Right kidney (tissue), 9 donors: ENCODE measurements at places on chromosomes 7 and 10.

DNA sequence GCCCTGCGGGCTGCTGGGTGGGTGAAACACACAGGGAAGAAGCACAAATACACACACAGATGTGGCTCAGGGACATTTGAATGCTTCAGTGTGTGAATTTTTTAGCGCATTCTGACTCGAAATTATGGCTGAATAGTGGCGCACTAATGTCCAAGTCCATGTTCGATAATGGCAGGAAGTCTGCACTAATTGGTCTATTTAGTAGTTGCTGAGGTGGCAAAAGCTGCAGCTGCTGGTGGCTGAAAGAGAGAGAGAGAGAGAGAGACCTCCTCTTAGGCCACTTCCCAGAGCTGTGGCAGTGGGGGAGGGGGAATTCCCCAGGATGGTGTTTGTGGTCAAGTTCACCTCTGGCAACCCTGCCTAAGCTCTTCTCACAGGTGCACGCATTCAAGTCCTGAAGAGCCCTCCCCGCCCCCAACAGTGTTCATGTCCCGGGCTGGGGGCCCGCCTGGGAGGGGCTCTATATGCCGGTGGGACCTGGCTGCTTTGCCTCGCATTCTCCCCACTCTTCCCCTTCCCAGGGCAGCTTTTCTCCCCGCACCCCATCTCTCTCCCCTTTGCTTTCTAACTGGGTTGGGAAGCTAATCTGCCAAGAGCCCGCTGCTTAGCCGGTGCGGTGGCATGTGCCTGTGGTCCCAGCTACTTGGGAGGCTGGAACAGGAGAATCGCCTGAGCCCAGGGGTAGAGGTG is 6.0 kb upstream of the MNX1 start:
- DNase-seq, result no peak

- DNase-seq, result no peak
Observed at GRCh38 chr10:116073001-116073400, 200.0 kb downstream of the GFRA1 start.

DNA sequence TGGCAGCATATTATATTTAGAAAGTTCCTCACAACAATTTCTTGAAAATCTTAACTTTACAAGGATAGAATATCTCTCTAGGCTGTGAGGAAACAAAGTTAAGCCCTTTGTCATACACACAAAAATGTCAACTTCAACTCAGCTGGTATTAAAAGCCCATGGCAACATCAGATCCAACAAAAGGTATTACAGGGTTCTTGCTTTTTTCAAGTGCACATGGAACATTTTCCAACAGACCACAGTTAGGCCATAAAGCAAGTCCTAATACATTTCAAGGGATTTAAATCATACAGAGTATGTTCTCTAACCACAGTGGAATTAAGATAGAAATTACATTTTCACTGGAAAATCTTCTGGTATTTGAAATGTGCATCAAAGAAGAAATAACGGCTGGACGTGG is 71.9 kb upstream of the OIT3 start:
- DNase-seq, result no peak

GRCh38 chr10:125158601-125159485 is 1.5 kb downstream of the CTBP2 start:
- peak; percentile 79 for DNase-seq

GRCh38 chr7:127536741-127537140 is 48.7 kb downstream of the GCC1 start:
- DNase-seq, result peak; percentile 27

- DNase-seq, result no peak
Observed at GRCh38 chr10:1536341-1536740, 201.0 kb downstream of the ADARB2 start.

GRCh38 chr7:4030346-4030950 is 651.6 kb upstream of the FOXK1 start:
- DNase-seq, result no peak

- DNase-seq, result no peak
Observed at GRCh38 chr10:129793996-129794395, 170.1 kb downstream of the EBF3 start.
